ENCODE measurements at places on chromosomes 5 and 9. TPM values are rescaled to one million over a fixed set of nuclear protein-coding genes. Genes with fewer than 3 reads are reported as not detected.

The GRXCR2 gene
- not detected for total RNA-seq

- no peak overlapping the region for H3K4me3 ChIP-seq
- H3K27me3 ChIP-seq: no peaks in the 10 kb centered on the region
- H3K4me1 ChIP-seq: no peaks in the 10 kb centered on the region
- H3K36me3 ChIP-seq: no peaks in the 10 kb centered on the region
Measured at GRCh38 chr5:156896546-156896945, 46.5 kb downstream of the PPP1R2B start.

The CLIC3 gene
- 1.5 TPM for total RNA-seq

- DNase-seq: no peak
- no peaks in the 10 kb centered on the region for H3K27me3 ChIP-seq
- no peak overlapping the region for H3K4me3 ChIP-seq
- H3K27ac ChIP-seq: no peak overlapping the region
Measured at GRCh38 chr5:131575660-131576227, 59.3 kb downstream of the RAPGEF6 start.

DNA sequence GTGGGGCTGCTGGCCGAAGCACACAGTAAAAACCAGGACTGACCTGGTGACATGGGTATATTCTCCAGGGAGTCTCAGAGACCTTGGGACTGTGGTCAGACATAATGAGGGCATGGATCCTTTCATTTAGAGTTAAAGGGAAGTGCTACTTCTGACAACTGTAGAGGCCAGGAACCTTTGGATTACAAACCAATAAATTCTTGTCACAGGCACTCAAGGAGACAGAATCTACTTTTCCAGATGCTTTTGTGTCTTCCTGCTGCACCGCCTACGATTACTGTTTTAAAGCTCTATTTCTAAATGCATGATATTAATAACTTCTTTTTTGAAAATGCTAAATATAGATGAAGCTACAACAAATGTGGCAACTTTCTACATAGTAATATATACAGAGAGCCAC lies 106.5 kb upstream of the LPAR1 start:
- DNase-seq: no peak
- H3K4me3 ChIP-seq: no peak overlapping the region
- H3K27me3 ChIP-seq: no peaks in the 10 kb centered on the region
- no peak overlapping the region for H3K27ac ChIP-seq

- no peaks in the 10 kb centered on the region for H3K36me3 ChIP-seq
- DNase-seq: no peak
- no peak overlapping the region for H3K27ac ChIP-seq
- no peak overlapping the region for H3K4me3 ChIP-seq
- no peaks in the 10 kb centered on the region for H3K27me3 ChIP-seq
- H3K4me1 ChIP-seq: peaks cover 3% of the 10 kb centered on the region
Measured at GRCh38 chr5:74570250-74570649, 70.3 kb downstream of the ENC1 start.

GRCh38 chr9:98992885-98993569 lies 49.3 kb downstream of the COL15A1 start:
- H3K27ac ChIP-seq: no peak overlapping the region
- no peaks in the 10 kb centered on the region for H3K36me3 ChIP-seq
- H3K27me3 ChIP-seq: peaks cover 47% of the 10 kb centered on the region
- H3K4me1 ChIP-seq: peaks cover 42% of the 10 kb centered on the region

GRCh38 chr9:79685577-79685976 lies 113.8 kb downstream of the TLE4 start:
- H3K27ac ChIP-seq: peak overlapping the region; percentile 98
- H3K27me3 ChIP-seq: no peaks in the 10 kb centered on the region
- H3K4me1 ChIP-seq: peaks cover 34% of the 10 kb centered on the region
- no peak for DNase-seq
- H3K36me3 ChIP-seq: no peaks in the 10 kb centered on the region

GRCh38 chr9:127059765-127060361 lies 62.6 kb downstream of the ANGPTL2 start:
- no peaks in the 10 kb centered on the region for H3K36me3 ChIP-seq
- no peak overlapping the region for H3K27ac ChIP-seq
- no peaks in the 10 kb centered on the region for H3K27me3 ChIP-seq
- no peak overlapping the region for H3K4me3 ChIP-seq
- no peaks in the 10 kb centered on the region for H3K4me1 ChIP-seq

The FEM1C gene
- total RNA-seq: 17.1 TPM

- peak overlapping the region; percentile 53 for H3K27ac ChIP-seq
- H3K4me1 ChIP-seq: peaks cover 7% of the 10 kb centered on the region
- peaks cover 47% of the 10 kb centered on the region for H3K36me3 ChIP-seq
- no peaks in the 10 kb centered on the region for H3K27me3 ChIP-seq
- peak overlapping the region; percentile 90 for H3K4me3 ChIP-seq
Measured at GRCh38 chr9:129823542-129823934, 398 bp downstream of the TOR1A start.

DNA sequence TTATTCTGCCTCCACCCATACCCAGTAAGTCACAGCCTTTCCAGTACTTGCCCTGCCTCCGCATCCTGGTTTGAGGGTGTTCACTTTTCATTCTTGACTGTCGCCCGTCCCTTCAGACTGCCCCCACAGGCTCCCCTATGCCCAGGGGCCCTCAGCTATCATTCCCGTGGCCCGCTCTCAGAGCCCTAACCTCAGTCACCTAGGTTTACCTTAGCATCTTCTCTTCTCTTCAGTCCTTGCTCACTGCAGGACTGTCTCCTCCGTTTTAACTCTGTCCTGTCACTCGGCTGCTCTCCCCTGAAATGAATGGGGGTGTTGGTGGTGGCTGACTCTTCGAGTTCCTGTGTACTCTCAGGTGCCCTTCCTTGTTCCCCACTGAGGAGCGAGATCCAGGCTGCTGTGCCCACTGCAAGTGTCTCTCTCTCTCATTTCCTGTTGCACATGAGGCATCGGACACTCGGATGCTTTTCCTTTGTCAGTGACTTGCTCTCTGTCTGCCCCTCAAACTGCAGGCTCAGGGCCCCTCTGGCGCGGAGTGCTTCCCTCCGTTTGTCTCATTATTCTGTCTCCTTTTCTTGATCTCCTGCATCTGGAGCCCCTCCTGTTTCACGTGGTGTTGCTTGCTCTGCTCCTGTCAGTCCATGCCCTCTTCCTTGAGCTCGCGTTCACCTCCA lies 89.8 kb downstream of the CACNA1B start:
- H3K4me1 ChIP-seq: no peaks in the 10 kb centered on the region
- H3K4me3 ChIP-seq: no peak overlapping the region
- no peak overlapping the region for H3K27ac ChIP-seq

DNA sequence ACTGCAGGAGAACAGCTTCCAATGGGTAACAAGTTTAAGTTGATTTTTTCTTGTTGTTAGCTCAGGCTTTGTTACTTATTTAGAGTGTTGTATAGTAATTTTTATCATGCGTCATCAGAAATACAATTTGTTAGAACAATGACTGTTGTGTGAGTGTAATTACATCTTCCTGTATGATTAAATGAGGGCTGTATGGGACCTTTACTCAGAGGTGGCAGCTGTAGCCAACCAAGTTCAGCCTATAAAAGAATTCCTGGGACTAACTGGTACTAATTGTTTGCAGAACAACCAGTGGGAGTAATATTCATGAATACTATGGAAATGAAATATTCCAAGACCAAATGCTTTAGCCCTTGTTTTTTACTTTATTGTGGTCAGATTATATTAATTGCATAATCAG lies 30.8 kb upstream of the TJP2 start:
- H3K36me3 ChIP-seq: no peaks in the 10 kb centered on the region
- H3K4me1 ChIP-seq: no peaks in the 10 kb centered on the region
- no peak overlapping the region for H3K4me3 ChIP-seq
- no peak for DNase-seq

The GABRA1 gene
- total RNA-seq: not detected

The NUTM2G gene
- total RNA-seq: not detected

The JAKMIP2 gene
- total RNA-seq: 1.1 TPM

DNA sequence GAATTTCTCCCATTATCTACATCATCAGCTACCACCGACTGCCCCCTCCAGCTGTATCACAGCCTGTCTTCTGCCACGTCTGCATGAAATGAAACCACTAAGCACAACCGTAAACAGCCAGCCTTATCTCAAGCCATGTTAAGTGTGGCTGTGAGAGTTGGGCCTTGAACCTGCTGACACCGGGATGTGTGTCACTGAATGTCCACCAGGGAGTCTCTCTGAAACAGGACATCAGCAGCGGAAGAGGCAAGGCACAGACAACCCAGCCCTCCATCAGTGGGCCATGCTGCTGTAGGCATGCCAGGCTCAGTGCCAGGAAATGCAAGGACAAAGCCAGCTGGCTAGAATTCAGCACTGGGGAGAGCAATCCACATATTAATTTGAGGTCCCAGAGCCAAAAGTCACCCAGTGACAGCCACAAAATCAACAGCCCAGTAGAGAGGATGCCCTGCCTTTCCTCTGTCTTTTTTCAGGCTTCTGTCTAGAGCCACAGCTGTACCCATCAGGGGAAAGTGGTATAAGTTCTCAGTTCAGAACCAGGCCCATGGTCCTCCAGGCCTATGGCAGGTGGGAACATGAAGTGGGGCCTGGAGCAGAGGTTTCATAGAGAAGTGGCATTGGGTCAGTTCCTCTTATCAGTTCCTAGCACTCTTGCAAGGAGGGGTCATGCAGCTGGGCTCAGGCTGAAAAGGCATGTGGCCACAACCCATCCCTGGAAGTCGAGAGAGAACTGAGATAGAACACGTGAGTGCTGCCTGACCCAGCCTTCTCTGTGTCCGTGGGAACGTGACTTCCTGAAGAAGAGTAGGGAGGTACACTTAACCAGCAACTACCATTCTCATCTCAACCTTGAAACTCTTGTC lies 199.4 kb downstream of the ESM1 start:
- DNase-seq: peak; percentile 25
- H3K4me3 ChIP-seq: no peak overlapping the region
- no peaks in the 10 kb centered on the region for H3K4me1 ChIP-seq
- H3K27ac ChIP-seq: no peak overlapping the region
- no peaks in the 10 kb centered on the region for H3K27me3 ChIP-seq
- no peaks in the 10 kb centered on the region for H3K36me3 ChIP-seq
